ENCODE measurements at places on chromosomes 2 and 18.
A peak's percentile ranks its signal among the peaks of the same experiment; 100 is the strongest.

GRCh38 chr2:106165029-106165428 lies 29.1 kb downstream of the UXS1 start:
- no peak for DNase-seq

- DNase-seq: no peak
These were observed 16.2 kb upstream of the BBS5 start for GRCh38 chr2:169462896-169463695.

DNA sequence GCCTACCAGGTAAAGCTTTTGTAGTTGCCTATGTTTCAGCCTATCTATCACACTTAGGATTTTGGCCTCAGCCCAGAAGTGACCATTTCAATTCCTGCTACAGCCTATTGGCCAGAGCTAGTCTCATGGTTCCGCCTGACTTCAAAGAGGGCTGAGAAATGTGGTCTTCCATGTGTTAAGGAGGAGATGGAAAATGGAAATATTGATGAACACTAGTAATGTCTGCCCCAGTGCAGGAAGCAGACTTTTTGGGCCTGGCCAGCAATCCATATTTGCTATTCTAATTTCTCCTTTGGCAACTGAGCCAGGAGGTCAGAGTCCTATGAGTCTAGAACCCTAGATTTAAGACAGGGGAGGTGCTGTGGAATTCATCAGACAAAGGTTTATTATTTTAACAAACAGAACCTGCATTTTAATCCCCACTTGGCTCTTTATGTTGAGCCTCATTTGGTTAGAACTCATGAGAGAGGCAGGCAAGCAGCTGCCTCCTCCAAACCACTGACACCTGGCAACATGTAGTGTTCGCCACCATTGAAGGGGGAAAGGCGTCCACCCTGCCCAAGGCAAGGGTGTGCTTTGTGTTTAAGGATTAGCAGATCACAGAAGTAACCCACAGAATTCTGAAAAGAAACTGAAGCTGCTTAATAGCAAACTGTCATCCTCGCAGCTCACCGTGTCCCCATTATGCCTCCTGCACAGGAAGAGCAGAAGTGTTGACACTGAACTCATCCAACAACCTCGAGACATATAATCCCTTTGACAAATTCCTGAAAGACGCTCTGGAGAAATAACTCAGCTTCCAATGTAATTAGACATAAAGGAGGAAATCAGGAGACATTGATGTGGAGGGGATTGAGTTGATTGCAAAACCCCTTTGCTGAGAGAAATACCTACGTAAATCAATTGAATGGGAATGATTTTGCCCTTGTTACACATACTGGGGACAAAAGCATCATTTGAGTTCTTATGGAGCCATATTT lies 47.7 kb upstream of the SCG2 start:
- DNase-seq: no peak

DNA sequence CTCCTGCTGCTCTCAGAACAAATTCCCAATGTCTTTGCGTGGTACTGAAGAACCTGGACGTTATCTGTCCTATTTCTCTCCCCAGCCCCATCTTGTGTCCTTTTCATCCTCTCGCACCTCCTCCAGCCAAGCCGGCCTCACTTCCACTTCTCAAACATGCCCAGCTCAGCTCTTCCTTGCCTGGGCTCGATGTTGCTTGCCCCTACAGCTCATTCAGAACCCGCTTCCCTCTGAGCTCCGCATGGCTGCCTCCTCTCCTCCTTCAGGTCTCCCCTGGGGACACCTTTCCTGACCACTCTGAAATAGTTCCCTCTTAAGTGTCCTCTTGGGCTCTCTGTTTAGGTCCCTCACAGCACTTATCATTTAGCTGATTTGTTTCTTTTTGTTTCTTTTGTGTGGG lies 6.7 kb upstream of the SMARCAL1 start:
- DNase-seq: no peak

GRCh38 chr2:205678541-205679142 lies 3.7 kb upstream of the NRP2 start:
- DNase-seq: no peak

DNA sequence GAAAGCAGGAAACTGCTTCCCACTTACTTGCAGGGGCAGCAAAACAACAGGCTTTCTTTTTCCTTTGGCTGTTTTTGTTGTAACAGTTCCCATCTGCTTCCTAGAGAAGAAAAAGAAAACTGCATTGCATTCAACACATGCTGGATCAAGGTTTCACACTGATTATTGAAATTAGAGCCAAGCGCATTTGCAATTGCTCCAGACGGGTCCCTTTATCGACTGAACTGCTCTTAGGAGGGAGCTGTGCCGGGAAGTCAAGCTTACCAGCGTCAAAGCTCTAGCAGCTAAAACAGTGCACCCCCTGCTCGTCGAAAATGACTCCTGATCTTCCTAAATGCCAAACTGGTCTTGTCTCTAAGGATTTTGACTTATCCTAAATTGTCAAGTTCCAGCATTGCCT lies 164.0 kb upstream of the SESTD1 start:
- DNase-seq: no peak

DNA sequence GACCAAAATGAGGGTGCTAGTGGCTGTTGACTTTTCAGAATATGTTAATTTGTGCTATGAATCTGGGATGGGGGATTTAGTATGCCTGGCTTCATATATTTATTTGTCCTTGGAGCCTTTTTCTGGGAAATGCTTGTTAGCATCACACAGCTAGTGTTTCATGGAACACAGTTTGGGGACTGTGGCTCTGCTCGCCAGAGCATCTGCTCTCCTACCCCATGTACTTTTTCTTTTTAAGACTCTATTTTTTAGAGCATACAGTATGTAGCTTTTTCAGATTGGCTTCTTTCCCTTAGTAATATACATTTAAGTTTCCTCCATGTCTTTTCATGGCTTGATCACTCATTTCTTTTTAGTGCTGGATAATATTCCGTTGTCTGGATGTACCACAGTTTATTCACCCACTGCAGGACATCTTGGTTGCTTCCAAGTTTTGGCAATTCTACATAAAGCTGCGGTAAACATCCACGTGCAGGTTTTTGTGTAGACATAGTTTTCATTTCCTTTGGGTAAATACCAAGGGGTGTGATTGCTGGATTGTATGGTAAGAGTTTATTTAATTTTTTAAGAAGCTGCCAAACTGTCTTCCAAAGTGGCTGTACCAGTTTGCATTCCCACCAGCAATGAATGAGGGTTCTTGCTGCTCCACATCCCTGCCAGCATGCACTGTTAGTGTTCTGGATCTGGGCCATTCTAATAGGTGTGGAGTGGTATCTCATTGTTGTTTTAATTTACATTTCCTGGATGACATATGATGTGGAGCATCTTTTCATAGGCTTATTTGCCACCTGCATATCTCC lies 44.1 kb downstream of the EFR3B start:
- DNase-seq: no peak

DNA sequence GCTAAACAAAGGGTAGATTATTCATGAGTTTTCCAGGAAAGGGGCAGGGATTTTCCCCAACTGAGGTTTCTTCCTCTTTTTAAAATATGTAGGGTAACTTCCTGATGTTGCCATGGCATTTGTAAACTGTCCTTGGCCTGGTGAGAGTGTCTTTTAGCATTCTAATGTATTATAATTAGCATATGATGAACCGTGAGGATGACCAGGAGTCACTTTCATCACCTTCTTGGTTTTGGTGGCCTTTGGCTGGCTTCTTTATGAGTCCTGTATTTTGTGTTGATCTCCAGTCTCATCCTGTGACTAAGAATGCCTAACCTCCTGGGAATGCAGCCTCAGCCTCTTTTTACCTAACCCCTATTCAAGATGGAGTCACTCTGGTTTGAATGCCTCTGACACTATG lies 391.0 kb upstream of the LINC00305 start:
- DNase-seq: no peak

DNA sequence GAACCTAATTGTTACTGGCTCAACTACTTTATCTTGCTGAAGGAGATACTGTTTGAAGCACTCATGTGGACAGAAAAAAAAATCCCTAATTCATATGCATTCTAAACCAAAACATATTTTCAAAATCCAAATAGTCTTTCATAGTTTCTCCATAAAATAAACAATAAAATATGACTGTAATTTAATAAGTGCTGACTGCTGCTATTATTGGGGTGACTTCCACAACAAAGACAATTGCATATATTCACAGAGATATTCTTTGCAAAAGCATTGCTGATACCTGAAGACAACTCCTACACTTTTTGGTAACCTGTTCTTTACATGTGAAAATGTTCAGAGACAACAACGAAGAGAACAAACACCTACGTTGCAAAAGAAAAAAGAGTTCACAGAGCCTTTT lies 73.1 kb upstream of the RPE start:
- no peak for DNase-seq

DNA sequence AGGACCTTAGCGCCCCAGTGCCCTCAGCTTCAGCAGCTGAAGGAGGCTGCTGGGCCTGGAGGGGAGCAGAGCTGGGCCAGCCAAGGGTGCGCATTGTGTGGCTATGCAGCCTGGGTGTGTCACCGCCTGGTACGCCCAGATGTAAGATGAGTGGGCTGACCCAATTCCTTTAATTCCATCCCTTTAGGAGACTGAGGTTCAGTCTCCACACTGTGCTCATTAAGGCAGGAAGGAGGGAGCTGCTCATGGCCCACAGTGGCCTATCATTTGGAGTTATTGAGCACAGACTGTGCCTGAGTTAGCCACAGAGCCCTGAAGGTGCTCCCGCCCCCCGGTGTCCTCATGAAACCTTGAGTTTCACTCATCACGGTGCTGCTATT lies 194.1 kb upstream of the GLI2 start:
- DNase-seq: no peak

DNA sequence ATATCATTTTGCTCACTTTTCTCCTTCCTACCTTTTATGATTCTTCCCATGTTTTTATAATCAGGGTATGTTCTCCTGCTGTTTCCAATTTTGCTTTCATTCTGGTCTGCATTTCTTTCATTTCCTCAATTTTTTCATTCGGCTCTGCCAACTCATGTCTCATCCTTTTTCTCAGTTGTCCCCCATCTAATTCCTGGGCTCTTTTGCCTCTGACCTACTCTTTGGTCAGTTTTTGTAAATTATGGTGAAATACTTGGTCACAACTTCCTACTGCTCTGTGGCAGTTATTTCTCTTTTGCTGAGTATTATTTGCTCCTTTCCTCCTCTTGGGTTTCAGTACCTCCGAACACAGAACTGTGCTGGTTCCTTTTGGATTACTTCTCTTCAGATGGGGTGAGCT lies 27.5 kb downstream of the MYO7B start:
- DNase-seq: no peak

GRCh38 chr18:36419900-36420531 lies 122.5 kb downstream of the FHOD3 start:
- DNase-seq: no peak

GRCh38 chr2:217756375-217757107 lies 246.3 kb downstream of the TNS1 start:
- DNase-seq: peak; percentile 48

- no peak for DNase-seq
These were observed 18.6 kb upstream of the PKDCC start for GRCh38 chr2:42029171-42029570.

- DNase-seq: no peak
These were observed 202.4 kb downstream of the PIK3C3 start for GRCh38 chr18:42157420-42157819.

GRCh38 chr2:67997903-67998302 lies 64.9 kb downstream of the C1D start:
- DNase-seq: no peak

DNA sequence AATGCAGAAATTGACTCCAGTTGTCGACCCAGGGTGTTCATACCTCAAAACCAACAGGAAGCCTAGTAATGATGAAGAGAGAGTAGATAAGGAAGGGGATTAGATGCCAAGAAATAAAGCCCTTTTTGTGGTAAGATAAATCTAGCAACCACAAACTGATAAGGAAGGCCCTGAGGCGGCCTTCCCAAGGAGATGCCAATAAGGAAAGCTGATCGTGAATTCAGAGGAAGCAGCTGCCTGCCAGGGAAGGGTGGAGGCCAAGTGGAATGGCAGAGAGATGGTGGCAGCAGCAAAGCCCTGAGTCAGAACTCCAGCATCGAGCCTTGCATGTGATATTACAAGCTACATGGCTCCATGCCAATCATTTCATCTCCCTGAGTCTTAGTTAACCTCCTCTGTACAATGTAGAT lies 126.3 kb downstream of the IRS1 start:
- DNase-seq: no peak

Data from CD4-positive, alpha-beta T cell treated with Interleukin-21 for 1 hour (primary cell).